ENCODE measurements at places on chromosomes 12 and 14. TPM values are rescaled to one million over a fixed set of nuclear protein-coding genes. Genes with fewer than 3 reads are reported as not detected.

- no peak for DNase-seq
These were observed 1.6 kb upstream of the CDH24 start for GRCh38 chr14:23058654-23059504.

DNA sequence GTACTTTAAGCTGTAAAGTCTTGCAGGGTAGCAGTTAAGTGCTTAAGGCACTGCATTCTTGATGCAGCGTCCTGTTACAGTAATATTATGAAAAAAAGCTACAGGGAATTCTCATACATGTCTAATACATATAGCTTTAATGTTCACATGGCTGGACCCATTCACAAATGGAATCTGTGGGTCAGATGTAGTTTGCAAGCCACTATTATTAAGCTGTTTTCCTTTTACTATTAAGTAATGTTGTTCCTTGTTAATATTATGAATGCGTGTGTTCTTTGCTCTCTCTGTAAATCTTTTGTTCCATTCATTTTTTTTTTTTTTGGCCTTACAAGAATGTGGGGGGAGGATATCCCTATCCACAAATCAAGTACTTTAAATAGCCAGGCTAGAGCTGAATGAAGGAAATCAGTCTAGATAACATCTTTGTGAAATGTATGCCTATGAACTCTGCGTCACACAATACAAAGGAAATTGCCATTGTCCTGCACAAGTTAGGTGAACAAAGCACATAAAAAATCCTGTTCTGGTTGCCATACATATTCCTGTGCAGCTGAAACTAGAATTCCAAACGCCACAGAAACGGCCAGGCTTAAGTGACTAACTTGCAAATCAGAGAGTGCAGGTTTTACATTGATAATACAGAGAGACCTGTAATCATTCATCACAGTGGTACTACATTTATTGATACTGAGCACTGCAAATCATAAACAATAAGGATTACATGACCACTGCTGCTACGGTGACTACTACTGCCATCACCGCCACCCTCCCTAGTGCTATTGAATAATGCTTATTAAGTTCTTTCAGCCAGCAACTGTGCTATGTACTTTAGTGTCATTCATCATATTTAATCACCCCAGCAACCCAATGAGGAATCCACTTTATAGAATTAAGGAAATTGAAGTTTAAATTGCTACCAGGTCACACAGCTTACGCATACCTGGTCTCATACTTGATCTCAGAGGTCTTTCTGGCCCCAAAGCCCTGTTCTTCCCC, 111.9 kb downstream of the HMGA2 start:
- DNase-seq, result no peak

DNA sequence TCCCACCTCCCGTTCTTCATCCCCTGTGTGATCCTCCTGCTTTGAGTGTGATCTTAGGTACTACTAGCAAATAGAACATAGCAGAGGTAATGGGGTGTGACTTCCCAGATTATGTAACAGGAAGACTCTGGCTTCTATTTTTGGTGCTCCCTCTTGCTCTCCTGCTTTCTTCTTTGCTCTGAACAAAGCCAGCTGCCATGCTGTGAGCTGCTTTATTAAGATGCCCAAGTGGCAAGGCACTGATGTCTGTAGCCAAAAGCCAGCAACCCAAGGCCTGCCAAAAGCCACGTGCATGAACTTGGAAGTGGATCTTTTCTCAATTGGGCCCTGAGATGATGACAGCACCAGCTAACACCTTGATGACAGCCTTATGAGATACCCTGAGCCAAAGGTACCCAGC, 5.8 kb upstream of the MFAP5 start:
- DNase-seq, result no peak

GRCh38 chr12:42705863-42706262, 116.3 kb upstream of the PRICKLE1 start:
- peak; percentile 37 for DNase-seq

DNA sequence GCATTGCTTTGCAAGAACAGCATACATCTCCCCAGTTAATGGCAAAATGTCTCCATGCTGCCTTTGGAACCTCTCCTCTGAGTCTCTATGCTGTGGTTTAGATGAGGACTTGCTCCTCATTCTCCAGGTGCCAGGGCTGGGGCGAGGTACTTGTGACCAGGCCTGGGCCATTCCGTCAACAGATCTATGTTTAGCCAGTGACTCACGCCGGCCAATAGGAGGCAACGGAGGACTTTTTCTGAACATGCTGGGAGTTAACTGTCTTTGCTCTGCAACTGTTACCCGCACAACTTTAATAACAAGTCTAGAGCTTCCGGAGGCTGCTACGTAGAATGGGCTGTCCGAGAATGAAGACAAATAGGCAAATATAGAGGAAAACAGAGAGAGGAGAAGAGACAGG, 214.2 kb downstream of the GLT1D1 start:
- DNase-seq, result no peak

- DNase-seq, result no peak
These were observed 395.0 kb downstream of the FOXG1 start for GRCh38 chr14:29161593-29161992.

DNA sequence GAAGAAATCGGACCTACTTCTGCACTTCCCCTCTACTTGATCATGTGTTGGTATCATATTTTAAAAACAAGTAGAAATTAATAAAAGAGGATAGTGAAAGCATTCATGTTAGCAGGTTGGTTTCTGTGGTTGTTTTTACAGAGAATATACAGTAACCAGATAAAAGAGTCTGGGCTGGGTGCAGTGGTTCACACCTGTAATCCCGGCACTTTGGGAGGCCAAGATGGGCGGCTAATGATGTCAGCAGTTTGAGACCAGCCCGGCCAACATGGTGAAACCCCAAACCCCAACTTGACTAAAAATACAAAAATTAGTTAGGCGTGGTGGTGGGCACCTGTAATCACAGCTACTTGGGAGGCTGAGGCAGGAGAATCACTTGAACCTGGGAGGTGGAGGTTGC, 55.9 kb downstream of the LRP6 start:
- DNase-seq, result no peak

- DNase-seq, result no peak
These were observed 9.2 kb downstream of the PCBP2 start for GRCh38 chr12:53461059-53461458.

- DNase-seq, result no peak
These were observed 2.7 kb upstream of the ARL6IP4 start for GRCh38 chr12:122977655-122978392.

DNA sequence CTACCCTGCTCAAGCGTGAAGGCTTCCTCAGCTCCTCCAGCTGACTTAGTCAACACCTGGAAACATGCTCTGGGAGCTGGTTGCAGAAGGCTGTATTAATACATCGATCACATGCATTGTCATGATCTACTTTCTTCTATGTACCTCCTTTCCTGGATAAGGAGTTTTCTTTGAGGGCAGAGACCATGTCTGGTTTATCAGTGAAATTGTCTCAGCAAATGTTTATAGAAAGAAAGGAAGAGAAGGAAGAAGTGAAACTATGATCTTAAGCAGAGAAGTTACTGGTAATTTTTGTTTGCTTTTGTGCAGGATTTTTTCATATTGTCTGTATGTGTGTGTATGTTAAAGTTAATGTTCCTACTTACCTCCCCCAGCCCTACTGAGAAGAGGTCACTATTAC, 4.5 kb downstream of the DYRK4 start:
- DNase-seq, result no peak

DNA sequence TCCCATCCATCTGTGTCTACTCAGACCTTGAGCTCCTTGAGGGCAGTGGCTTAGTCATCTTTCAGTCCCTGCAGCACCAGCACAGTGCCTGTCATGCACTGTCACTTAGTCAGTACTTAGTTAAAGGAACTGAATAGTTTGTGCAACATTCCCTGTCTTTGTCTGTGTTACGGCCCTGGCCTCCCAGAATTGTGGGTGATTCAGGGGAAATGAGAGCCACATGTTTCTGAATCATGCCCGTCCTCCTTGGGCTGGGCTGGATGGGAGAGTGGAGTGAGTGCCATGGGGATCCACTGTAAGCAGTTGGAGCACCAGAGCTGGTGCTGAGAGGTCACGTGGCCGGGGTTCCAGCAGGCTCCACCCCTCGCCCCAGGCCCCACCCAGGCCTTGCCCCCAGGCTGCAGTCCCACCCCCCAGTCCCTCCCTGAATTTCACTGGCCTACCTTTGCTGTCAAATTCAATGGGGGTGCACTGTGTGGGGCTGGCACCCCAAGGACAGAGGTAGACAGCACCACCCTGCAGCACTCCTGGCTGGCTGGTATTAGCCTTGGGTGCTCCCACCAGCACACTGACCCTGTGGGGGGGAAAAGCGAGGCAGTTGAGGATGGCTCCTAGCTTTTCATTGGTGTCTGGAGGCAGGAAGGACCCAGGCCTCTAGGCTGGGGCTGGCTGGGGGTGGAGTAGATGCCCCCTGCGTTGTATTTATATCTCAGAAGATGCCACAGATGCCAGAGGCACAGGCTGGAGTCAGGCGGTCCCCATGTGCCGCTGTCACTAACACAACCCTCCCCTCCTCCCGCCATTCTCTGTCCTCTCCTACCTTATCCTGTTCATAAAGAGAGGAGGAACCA, 7.5 kb downstream of the ITGA5 start:
- peak; percentile 97 for DNase-seq

DNA sequence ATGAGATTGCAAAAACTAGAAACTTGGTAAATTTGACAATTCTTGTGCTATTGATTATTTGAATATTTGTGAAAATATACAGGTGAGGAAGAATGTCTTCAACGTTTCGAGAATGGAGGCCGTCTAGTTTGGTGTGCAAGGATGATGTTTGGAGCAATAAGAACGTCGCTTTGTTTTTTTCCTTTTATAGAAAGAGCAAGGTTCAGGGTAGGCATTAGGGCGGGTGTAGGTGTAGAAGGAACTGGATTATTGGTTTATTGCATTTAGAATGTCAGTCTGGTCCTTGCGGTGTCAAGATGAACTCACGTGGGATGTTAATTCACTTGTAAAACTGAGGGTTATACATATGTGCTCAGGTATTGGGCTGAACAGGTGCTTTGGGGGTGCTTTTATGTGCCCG, 1.1 kb downstream of the RPS26 start:
- DNase-seq, result no peak

GRCh38 chr12:2643576-2644135, 151.1 kb upstream of the FKBP4 start:
- no peak for DNase-seq

DNA sequence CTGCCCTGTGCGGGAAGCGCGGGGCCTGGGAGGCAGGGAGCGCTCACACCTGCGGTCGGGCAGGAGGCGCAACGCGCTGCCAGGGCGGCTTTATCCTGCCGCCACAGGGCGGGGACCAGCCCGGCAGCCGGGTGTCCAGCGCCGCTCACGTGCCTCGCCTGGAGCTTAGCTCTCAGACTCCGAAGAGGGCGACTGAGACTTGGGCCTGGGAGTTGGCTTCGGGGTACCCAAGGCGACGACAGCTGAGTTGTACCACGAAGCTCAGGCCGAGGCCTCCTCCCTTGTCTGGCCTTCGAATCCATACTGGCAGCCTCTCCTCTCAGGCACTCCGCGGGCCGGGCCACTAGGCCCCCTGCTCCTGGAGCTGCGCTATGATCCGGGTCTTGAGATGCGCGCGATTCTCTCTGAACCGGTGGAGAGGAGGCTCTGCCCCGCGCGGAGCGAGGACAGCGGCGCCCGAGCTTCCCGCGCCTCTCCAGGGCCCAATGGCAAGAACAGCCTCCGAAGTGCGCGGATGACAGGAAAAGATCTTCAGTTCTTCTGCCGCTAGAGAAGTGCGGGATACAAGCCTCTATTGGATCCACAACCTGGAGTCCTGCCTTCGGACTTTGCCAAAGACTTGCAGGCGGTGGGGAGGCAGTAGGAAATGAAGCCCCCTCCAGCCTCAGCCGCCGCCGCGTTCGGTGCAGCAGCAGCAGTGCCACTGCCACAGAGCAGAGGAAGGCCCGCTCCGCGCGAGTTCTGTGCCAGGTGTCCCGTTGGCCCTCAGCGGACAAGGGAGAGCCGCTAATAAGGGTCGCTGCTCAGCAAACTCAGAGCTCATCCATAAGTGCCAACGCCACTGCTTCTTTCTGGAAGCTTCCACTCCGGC, 6.8 kb downstream of the SIX1 start:
- DNase-seq, result no peak

DNA sequence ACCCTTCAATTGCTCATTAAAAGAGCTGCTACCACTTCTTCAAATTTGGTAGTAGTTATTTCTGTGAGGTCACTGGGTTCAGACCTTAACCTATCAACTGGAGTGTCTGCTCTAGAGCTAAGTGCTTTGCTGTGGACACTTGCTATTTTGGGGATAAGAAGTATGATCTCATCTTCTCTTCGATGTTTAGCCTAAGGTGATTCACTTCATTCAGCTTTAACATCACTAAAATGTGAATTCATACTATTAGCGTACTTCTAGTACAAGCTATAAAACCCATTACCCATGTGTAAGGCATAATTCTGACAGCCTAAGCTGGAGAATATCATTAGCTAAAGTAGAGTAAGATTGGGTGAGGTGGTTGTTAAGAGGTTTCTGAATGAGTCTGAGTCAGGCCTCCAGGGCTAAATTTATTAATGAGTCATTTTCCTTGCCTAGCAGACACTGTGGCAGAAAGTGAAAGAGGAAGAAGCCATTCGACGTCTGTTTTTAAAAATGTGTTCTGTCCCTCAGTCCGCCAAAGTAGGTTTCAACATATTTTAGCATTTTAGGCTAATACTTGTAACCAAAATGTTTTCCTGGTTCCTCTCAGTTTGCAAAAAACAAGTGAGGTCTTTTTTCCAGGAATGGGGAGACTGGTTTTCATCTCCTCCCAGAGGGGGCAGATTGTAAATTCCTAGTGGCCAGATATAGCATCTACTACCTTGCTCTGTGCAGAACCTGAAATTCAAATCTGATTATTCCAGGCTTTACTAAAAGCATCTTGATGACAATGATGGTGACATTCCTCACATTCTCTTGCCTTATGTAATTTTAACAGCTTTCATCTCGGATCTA, 103.6 kb downstream of the SSPN start:
- DNase-seq, result peak; percentile 95

Gene MDP1
- 11.0 TPM for total RNA-seq

Gene AVPR1A
- not detected for total RNA-seq

Gene CEBPE
- total RNA-seq, result not detected

Gene REC8
- total RNA-seq, result 6.1 TPM

Gene MVK
- total RNA-seq, result 52.2 TPM

Gene GPR84
- 0.07 TPM for total RNA-seq

Gene FSCB
- not detected for total RNA-seq

Gene CREBL2
- total RNA-seq, result 17.8 TPM

Gene BCL11B
- total RNA-seq, result 16.3 TPM

Gene LBHD2
- total RNA-seq, result not detected

Gene FGF23
- not detected for total RNA-seq

Gene SLC16A7
- total RNA-seq, result 0.88 TPM

Gene PRR4
- 1.2 TPM for total RNA-seq

Measured in foreskin keratinocyte (primary cell).